ENCODE measurements at places on chromosomes 2 and 18. TPM values are rescaled to one million over a fixed set of nuclear protein-coding genes. Genes with fewer than 3 reads are reported as not detected.

- no peaks in the 10 kb centered on the region for H3K27me3 ChIP-seq
- no peaks in the 10 kb centered on the region for H3K4me1 ChIP-seq
- no peak overlapping the region for H3K4me3 ChIP-seq
Observed at GRCh38 chr2:199144036-199144435, 313.7 kb downstream of the SATB2 start.

DNA sequence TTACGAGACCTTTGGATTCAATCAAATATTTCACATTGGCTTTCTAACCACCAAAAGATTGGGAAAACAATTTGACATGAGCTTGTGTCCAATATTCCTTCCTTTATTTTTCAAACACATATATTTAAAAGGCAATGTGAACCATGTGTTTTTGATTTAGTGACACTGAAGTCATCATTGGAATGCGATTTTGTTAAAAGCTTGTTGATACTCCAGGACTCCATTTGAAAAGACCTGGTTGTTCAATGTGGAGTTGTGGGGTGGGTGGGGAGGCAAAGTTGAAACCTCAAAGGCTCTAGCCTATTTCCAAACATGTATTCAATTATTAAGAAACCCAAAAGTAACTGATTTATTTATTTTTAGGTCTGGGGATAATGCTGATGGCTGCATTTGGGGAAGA is 114.1 kb upstream of the TRIB2 start:
- H3K36me3 ChIP-seq: no peaks in the 10 kb centered on the region
- DNase-seq: no peak
- H3K4me1 ChIP-seq: peaks cover 8% of the 10 kb centered on the region
- no peaks in the 10 kb centered on the region for H3K27me3 ChIP-seq

DNA sequence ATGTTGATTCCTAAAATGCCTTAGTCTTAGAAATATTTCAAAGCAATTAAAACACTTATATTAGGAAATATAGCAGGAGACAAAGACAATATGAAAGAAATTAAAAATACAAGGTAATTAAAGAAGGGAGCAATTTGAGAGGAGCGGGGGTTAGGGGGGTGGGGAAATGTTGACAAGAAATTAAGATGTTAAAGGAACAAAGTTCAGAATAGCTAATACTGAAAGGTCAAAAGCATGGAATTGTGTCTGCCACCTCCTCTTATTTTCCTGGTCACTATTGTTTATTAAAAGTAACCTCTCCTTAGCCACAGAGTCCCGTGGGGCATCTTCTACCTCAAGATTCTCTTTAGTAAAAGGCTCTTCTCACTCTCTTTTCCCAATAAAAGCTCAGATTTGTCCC is 244.1 kb downstream of the MREG start:
- H3K27ac ChIP-seq: no peak overlapping the region
- no peaks in the 10 kb centered on the region for H3K27me3 ChIP-seq
- H3K4me1 ChIP-seq: no peaks in the 10 kb centered on the region
- H3K4me3 ChIP-seq: no peak overlapping the region
- H3K36me3 ChIP-seq: no peaks in the 10 kb centered on the region

- H3K4me1 ChIP-seq: no peaks in the 10 kb centered on the region
- no peak overlapping the region for H3K27ac ChIP-seq
- DNase-seq: no peak
- no peaks in the 10 kb centered on the region for H3K27me3 ChIP-seq
- H3K36me3 ChIP-seq: no peaks in the 10 kb centered on the region
Observed at GRCh38 chr2:238504181-238504931, 77.6 kb downstream of the ASB1 start.

GRCh38 chr2:196168181-196168580 is 3.2 kb downstream of the STK17B start:
- peak overlapping the region; percentile 88 for H3K4me3 ChIP-seq
- H3K4me1 ChIP-seq: peaks cover 41% of the 10 kb centered on the region
- no peak for DNase-seq
- H3K27me3 ChIP-seq: no peaks in the 10 kb centered on the region
- peaks cover 12% of the 10 kb centered on the region for H3K36me3 ChIP-seq

GRCh38 chr2:69992310-69993047 is 31.0 kb upstream of the ASPRV1 start:
- H3K4me3 ChIP-seq: no peak overlapping the region
- DNase-seq: no peak
- peaks cover 9% of the 10 kb centered on the region for H3K36me3 ChIP-seq
- no peaks in the 10 kb centered on the region for H3K27me3 ChIP-seq

- no peaks in the 10 kb centered on the region for H3K4me1 ChIP-seq
- H3K27ac ChIP-seq: no peak overlapping the region
- no peaks in the 10 kb centered on the region for H3K27me3 ChIP-seq
- H3K36me3 ChIP-seq: peaks cover 12% of the 10 kb centered on the region
Observed at GRCh38 chr2:26269571-26270158, 24.9 kb downstream of the HADHB start.

TCF7L1 gene
- total RNA-seq: not detected

ONECUT2 gene
- total RNA-seq: not detected

PDCD1 gene
- total RNA-seq: 34.3 TPM

STARD6 gene
- not detected for total RNA-seq

CABYR gene
- total RNA-seq: 1.7 TPM

CDH7 gene
- total RNA-seq: not detected

Measured in CD8-positive, alpha-beta memory T cell (primary cell).